ENCODE measurements at places on chromosomes 3 and 15.
A peak's percentile ranks its signal among the peaks of the same experiment; 100 is the strongest.

DNA sequence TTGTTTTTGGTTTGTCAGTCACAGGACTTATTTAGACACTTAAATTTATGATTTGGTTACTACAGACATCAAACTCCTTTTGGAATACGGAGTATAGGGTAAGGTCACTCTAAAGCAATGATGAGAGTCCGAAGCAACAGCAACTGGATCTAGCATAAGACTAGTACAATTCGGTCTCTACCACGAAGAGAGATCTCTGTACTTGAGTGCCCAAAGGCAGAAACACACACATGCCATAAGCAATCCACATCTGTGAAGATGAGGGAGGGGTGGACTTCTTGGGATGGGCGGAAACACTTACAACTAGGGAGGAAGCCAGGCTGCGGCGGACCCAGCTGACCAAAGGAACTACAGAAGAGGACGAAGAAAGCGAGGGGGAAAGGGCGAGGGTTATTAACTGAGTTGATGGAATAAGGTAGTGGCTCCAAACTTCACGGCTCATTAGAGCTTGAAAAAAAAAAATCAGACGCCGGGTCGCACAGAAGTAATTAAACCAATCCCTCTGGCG lies 595 bp downstream of the DPH6 start:
- DNase-seq = no peak

DNA sequence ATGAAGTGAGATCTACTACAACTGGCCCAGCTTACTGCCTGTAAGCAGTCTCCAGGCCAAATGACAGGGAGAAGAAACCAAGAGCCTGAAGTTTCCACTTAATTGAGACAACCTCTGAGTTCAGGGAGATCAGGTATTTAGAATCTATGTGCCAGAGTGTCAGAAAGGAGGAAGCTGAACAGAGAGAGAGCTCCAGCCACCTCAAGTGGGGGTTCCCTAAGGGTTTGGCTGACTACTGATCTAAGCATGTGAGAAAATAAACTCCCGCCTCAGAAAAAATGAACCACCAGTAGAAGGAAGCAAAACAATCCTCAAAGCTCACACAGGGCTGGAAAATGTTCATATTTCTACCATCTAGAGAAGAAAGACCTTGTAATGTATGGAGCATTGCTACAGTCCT lies 25.0 kb downstream of the ADAM10 start:
- DNase-seq = no peak

- DNase-seq = no peak
Measured at GRCh38 chr3:127997016-127997415, 55.2 kb upstream of the SEC61A1 start.

GRCh38 chr3:73258057-73258456 lies 196.6 kb downstream of the EBLN2 start:
- no peak for DNase-seq

GRCh38 chr3:58531956-58532355 lies 5.0 kb downstream of the ACOX2 start:
- DNase-seq = no peak

DNA sequence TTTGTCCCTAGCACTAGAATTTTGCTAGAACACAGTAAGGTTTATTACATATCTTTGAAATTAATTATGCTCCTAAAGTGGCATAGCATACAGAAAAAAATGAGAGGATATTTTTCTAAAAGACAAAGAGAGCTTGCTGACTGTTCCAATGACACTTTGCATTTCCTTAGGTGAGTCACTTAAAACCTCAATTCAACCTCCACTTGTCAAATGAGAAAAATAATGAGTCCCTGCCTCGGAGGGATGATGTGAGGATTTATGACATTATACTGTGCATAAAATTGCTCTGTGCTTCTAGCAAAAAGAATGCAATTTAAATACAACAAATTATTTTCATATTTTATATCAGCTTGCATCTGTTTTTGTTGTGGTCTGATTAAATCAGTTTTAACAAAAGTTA lies 1417.0 kb upstream of the ALCAM start:
- no peak for DNase-seq

DNA sequence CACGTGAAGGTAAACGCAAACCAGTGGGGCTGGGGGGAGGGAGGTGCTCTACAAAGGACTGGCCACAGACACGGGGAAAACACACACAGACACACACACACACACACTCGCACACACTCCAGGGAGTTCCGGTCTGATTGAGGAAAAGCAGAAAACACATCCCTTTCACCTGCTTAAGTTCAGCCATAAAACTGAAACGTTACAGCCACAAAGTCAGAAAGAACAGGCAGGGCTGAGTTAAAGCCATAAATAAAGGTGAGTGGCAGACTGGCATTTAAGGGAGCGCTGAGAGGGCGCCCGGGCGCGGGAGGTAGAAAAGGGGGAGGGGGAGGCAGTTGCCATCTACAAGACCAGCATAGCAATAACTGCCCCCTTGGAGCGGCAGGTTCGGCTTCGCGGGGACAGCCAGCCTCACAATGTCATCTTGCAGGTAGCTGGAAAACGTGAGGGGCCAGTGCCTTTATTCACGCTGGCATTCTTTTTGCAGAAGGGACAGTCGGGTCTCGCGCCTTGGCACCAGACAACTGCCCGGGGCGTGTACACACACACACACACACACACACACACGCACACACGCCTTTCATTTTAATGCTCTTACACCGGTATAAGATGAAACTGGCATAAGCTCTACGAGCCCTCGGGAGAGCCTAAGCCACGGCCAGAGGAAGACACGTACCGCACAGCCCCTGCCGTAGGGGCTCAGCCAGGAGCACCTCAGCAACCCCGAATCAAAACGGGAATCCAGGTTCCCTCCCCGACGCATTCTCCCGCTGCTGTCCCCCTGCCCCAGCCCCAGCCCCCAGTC lies 866 bp downstream of the TNIK start:
- peak; percentile 45 for DNase-seq

DNA sequence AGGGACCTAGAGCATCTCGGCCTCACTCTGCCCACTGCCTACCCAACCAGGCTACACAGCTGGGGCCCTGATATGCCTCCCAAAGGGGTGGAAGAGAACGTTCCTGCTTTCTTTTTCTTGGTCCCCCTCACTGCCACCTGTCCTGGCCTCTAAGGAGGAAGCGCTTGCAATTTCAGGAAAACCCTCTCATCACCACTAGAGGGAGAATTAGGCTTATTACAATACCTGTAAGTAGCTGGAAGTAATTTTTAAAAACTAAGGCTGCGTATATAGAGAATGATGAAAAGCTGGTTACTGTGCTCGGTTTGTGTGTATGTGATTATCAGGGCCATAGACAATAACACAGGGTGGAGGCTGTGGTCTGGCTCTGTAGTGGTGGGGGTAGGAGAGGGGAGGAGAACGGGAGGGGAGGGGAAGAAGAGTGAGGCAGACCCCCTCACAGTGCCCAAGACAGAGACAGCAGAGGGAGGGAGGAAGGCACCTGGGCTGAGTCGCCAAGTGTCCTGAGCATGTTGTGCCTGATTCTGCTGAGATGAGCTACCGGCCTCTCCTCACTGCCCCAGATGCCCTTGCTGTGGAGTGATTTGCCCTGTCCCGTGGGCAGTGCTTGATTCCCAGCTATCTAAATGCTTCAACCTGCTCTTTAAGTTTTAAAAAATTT lies 3.3 kb downstream of the GABRG3 start:
- DNase-seq = no peak

DNA sequence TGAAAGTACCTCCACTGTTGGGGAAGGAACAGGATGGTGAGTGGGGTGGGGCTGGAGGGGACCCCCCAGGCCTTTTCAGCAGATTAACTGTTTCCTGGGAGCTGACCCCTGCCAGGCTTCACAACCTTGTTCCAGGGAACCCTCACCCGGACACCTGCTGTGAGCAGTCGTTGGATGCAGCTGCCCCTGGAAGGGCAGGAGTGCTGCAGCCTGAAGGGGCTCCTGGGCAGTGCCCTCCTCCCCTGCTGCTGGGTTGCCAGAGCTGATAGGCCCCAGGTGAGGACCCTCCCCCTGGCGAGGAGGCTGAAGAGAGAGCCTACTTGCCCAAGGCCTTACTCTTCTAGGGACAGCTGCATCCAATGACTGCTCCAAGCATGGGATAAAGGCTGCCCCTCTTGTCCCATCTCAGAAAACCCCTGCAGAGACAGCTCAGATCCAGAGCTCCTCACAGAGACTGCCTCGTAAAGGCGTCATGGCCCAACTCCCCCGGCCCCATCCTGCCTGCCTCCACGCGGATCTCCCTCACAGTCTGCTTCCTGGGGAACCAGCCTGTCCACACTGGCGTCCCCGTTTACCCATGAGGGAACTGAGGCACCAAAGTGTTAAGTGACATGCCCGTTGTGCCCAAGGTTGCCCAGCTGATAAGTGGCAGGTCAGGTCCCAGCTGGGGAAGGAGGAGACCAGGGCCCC lies 193.4 kb upstream of the LINGO1 start:
- DNase-seq = no peak
